ENCODE measurements at places on chromosomes 16 and 17. TPM values are rescaled to one million over a fixed set of nuclear protein-coding genes. Genes with fewer than 3 reads are reported as not detected.

- peak within 1 kb of the TSS; percentile 87 for H3K4me3 ChIP-seq
- H3K36me3 ChIP-seq: no peaks in the 10 kb centered on the region
- peak; percentile 59 for DNase-seq
- H3K27ac ChIP-seq: peak within 1 kb of the TSS; percentile 62
Observed at GRCh38 chr16:89918453-89919347, at the start of gene MC1R. MC1R (plus strand) TSS chr16:89918862; CDS start chr16:89919259, 397 bp downstream.

GRCh38 chr17:56913353-56913866 is 439 bp downstream of the TRIM25 start:
- peaks cover 6% of the 10 kb centered on the region for H3K27me3 ChIP-seq
- no peak overlapping the region for H3K27ac ChIP-seq
- DNase-seq: peak; percentile 5
- H3K4me1 ChIP-seq: peaks cover 19% of the 10 kb centered on the region
- peak overlapping the region; percentile 95 for H3K4me3 ChIP-seq

DNA sequence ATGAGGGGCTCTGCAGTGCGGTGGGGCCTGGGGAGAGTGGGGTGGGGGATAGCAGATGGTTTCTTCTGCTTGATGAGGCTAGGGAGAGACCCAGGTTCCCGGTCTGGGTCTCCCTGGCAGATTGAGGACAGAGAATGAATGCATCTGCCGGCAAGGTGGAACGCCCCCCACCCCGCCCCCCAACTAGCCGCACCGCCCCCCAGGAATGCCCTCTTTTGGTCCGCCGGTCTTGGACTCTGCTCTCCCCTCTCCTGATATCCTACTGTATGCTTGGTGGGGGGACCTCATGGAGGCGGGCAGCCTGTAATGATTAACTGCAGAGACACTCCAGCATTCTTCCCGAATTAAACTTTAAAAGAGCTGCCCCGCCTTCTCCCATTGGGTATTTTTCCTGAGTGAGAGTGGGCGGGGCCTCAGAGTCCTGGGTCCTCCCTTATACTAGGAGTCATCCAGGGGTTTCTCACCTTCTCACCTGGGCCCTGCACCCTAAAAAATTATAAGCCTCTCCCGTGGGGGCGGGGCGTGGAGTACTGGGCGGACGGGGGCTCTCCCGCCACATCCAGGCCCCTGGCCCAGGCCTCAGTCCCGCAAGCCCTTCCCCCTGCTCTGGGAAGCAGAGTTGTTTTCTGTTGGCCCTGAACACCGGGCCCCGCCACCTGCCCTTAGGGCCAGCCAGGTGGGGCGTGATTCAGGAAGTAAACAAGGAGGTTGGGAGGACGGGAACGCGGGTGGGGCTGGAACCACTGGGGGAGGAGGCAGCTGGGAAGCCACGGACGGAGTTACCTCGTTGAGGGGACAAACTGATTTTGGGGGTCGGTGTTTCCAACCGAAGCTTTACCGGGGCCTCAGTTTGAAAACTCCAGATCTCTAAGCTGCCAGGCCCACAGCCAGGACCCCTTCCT is 1.5 kb downstream of the GRB7 start:
- peaks cover 94% of the 10 kb centered on the region for H3K27me3 ChIP-seq
- DNase-seq: no peak
- no peaks in the 10 kb centered on the region for H3K4me1 ChIP-seq
- no peak overlapping the region for H3K27ac ChIP-seq

TBC1D26 gene
- total RNA-seq: 1.9 TPM

DNA sequence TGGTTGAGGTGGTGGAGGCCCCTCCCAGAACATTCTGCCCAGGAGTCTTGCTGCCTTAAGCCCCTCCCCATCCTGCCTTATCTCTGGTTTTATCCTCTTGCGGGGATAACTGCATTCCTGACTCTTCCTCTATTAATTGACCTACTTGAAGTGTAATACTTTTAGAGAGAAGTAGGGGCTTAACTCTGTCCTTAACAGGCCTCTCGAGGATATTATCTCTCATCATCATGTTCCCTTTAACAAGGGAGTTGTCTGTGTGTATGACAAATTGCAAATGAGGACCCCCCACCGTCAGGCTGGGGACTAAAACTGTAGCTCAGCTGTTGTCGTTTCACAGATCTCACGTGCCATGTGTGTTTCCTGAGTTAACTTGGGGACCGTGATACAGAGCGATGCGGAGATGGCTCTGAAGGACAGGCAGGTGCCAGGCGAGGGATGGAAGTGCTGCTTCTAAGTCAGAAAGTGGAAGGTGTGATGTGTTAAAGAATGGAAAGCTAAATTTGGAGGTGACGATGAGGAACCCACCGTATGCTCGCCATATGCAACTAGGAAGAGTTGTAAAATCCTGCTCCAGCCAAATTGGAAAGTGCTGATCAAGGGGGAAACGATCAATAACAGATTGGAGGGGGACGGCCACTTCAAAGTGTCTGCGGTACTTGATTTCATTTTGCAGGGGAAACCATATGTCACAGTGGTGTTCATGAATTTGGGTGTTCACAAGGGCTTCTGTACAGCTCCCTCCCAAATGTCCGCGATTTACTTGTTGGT is 106.3 kb downstream of the RPTOR start:
- DNase-seq: no peak
- peaks cover 10% of the 10 kb centered on the region for H3K36me3 ChIP-seq
- H3K4me3 ChIP-seq: no peak overlapping the region
- H3K4me1 ChIP-seq: peaks cover 44% of the 10 kb centered on the region

DNA sequence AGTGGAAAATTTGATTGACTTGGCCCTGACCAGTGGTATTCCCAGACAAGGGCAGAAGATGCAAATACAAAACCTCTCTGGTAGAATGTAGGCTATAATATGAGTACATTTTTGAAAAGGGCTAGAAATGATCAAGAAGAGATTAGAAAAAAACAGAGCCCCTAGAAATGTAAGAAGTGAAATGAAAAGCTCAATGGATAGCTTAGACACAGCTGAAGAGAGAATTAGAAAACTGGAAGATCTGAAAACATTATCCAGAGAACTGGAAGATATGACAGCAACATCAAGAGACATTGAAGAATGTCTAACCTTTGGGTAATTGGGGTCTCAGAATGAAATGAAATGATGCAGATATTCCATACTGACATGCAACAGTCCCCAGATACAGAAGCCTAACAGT is 105.2 kb upstream of the ZNF750 start:
- H3K27me3 ChIP-seq: peaks cover 2% of the 10 kb centered on the region
- DNase-seq: no peak
- no peak overlapping the region for H3K27ac ChIP-seq
- peak overlapping the region; percentile 33 for H3K4me3 ChIP-seq
